ENCODE measurements at places on chromosomes 7 and 10.

- DNase-seq: no peak
Observed at GRCh38 chr10:51106311-51106945, 32.1 kb downstream of the PRKG1 start.

DNA sequence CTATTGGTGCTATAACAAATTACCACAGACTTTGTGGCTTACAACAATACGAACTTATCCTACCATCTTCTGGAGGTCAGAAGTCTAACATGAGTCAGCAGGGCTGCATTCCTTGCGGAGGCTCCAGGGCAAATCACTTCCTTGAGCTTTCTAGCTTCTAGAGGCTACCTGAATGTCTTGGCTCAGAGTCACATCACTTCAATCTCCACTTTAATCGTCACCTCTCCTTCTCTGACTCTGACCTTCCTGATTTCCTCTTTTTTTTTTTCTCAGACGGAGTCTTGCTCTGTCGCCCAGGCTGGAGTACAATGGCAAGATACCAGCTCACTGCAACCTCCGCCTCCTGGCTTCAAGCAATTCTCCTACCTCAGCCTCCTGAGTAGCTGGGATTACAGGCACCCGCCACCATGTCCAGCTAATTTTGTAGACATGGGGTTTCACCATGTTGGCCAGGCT lies 44.6 kb upstream of the ANAPC16 start:
- no peak for DNase-seq

GRCh38 chr7:46568420-46569132 lies 647.5 kb upstream of the IGFBP3 start:
- DNase-seq: no peak

GRCh38 chr10:119165171-119166117 lies at the start of gene SFXN4:
Gene SFXN4, minus strand, starts transcription at chr10:119165714. Its CDS starts 67 bp downstream, at chr10:119165647.
- DNase-seq: peak; percentile 55

GRCh38 chr7:29019896-29020295 lies 61.8 kb upstream of the TRIL start:
- no peak for DNase-seq

DNA sequence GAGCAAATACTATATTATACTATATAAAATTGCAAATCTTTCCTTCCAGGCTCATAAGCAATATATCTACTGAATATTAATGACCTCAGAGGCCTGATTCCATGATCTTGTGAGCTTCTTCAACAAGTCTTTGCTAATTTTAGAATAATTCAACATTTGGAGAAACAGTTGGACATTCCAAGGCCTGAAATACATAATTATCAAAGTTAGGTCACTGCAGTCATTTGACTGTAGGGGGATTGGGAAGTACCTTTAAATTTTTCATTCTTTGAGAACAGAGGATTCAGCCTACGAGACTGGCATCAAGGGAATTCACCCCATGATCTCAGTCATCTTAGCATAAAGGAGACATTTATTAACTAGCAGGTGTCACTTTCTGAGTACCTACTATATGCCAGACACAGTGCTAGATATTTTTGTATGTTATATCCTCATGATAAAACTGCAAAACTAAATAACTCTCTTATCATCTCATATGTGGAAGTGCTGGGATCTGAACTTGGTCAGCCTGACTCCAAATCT lies 85.4 kb downstream of the DOCK4 start:
- no peak for DNase-seq

DNA sequence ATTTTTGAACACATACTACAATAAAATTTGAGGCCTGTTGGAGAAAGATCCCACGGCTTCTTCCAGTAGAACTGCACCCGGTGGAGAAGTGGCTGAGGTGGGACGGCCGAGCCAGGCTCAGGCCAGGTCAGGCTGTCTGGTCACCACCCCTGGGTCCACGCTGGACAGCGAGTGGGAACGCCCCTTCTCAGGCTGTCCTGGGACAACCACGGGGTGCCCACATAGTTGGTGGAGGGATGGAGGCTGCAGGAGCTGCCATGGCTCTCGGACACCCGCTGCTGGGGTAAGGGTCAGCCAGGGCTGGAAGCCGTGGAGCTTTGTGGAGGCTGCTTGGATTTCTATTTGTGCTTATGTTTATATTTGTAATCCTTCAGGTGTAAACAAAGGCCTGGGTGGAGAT lies 206.5 kb downstream of the DNAJB6 start:
- DNase-seq: no peak

- DNase-seq: no peak
Observed at GRCh38 chr7:154859747-154860620, 142.9 kb downstream of the PAXIP1 start.

- DNase-seq: no peak
Observed at GRCh38 chr7:157384301-157384700, 47.5 kb downstream of the DNAJB6 start.

DNA sequence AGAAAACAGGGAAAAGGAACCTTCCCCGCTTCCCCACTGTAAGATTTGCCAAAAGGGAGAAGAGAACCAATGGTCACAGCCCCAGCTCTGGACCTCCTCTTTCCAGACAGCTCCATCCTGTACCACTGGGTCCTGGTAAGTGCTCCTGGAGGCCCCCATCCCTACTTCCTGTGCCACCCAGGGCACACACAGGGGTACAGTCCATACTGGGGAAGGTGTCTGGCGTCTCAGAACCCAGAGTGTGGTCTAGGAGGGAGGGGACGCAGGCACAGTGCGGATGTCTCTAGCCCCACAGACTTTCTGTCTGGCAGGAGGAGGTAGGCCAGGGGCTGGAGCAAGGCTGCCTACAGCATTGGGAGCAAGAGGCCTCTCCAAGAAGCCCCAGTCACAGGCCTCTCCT lies 213.3 kb upstream of the IGFBP3 start:
- no peak for DNase-seq

GRCh38 chr7:16836481-16836880 lies 31.7 kb upstream of the AGR2 start:
- DNase-seq: no peak

DNA sequence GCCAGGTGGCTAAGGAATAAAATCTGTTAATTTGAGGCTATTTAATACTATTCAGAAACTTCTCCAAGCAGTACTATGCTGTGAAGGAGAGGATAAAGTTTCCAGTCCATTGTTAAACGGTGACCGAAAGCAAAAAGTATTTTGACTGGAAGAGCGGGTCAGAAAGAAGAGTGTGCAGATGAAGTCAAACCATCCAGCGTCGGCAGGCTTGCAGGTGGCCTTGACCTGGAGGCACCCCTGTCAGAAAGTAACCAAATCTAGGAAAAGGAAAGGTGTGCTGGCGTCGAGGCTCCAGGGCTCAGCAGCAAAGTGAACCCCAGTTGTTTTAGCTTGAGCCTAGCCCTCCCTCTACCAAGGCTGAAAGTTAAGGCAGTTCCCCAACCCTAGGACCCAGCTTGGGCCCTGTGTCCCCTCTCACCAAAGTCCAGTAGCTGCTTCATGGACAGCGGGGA lies 544 bp downstream of the PDK4 start:
- no peak for DNase-seq

GRCh38 chr7:45057878-45058277 lies 30.9 kb downstream of the NACAD start:
- no peak for DNase-seq

- DNase-seq: no peak
Observed at GRCh38 chr7:46810986-46811385, 770.9 kb downstream of the TNS3 start.

DNA sequence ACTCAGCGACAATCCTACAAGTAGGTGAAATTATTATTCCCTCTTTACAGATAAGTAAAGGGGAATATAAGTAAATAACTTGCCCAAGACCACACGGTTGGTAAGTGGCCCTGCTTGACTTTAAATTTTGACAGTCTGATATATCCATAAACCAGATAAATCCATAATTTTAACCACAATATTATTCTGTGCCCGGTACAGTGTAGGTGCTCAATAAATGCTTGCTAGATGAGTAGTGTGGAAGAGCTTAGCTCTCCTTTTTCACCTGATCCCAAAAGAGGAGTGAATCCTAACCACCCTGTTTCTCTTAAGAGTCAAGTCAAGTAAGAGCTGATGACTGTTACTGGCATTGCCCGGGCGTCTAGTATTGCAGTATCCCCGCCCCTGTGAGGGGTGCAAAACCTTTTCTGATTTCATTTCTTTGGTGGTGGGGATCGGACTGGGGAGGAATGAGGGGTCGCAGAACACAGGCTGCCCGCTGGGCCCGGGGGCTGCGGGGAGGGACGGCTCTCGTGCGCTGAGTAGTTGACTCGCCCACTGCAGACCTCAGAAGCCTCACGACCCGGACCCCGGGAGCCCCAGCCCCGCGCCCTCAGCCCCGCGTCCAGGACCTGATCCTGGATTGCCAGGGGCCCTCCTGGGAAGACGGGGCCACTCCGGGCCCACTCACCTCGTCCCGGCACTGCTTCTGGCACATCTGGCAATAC lies 490 bp downstream of the KIN start:
- DNase-seq: no peak

DNA sequence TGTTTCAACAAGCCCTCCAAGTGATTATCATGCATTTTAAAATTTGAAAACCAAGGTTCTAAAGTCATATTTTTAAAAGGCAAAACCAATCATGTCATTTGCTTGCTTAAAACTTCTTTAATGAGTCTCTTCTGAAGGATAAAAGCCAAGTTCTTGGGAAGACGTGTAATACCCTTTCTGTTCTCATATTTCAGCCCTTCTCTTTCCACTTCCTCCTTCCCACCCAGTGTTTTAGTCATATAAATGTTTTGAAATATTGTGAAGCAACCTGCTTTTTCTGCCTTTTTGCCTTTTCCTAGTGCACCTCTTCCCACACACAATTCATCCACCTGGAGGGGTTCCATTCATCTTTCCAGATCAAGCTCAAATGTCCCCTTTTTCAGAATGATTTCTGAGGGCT lies 211.1 kb upstream of the LRRTM3 start:
- DNase-seq: no peak

GRCh38 chr10:102422545-102423129 lies 2.0 kb downstream of the FBXL15 start:
- DNase-seq: no peak

DNA sequence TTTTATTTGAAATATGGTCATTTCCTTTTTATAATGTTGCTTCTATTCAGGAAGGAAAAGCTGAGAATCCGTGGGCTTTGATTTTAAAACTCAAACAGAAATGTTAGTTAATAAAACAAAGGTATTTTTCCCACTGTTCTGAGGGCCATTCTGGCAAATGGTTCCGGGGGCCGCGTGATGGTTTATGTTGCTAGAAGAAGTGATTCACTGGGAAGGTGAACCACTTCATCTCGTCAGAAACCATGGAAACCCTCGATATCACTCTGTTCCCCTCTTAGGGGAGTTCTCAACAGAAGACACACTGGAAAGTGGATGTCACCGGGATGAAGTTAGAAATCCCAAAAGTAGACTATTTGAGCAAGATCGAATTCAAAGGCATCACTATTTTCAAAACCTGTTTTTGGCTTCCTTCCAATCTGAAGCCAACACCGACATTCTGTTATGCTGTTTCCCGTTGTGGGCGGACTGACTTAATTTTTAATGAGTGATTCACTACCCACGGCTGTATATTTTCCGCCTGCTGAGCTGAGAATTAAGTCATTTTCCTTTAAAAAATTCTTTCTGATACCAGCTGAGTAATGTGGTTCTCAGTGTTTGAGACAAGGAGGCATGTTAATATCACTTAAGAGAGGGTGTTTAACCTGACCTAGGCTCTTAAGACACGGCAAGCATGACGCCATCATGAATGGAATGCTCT lies 84.1 kb downstream of the PTPRE start:
- DNase-seq: no peak

GRCh38 chr10:32995751-32996150 lies 37.7 kb upstream of the ITGB1 start:
- DNase-seq: no peak

- DNase-seq: no peak
Observed at GRCh38 chr7:25460433-25460832, 232.1 kb upstream of the NPVF start.

DNA sequence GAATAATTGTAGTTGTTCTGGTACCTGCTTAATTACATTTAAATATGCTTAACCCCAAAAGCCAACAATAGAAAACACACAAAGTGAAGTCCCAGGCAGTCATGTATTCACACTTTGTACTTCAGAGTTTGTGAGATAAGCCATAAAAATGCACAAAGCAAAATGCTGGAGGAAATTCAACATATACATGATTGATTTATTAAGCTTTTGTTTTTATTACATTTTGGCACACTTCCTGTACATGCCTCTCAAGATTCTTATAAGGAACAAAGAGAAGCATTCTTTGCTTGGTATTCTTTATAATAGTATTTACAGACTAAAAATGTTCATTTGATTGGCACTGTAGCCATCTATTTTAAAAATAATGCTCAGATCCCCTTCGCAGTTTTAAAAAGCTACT lies 107.7 kb upstream of the ANK3 start:
- no peak for DNase-seq

DNA sequence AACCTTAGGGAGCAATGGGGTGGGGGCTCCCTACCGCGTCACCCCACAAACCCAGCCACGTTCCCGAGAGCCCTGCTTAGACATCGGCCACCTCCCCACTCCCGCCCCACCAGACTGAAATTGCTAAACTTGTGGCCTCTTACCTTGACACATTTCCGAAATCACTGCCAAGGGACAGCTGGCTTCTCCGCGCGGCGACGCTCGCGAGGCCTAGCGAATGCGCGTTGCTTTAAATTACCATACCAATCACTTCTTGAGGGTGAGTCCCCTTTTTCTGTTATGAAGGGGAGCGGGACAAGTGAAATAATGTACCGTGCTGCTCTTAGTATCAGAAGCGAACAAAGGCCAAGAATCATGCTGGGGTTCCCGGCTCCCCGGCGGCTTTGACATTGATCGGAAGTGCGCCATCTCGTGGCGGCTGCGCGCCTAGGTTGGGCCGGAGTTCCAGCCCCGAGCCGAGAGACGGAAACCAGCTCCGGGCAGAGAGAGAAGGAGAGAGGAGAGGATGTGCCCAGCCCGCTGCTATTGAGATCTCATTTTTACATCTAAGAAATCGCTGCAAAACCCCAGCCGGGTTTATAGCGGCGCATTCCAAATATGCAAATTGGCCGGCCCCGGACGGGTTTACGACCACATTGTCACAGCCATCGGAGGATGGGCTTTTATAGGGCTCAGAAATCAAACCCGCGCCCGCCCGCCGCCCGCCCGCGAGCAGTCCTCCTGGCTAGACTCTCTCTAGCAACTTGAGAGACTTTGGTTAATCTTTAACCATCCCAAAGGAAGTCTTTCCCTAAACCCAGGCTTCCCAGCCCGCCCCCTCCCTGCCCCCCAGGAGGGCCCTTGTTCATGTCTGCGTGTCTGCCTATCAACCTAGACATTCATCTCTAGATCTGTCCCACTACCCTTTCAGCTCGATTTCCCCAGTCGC lies 5.3 kb downstream of the HOXA11 start:
- DNase-seq: no peak
